ENCODE measurements at places on chromosomes 12 and 14.

GRCh38 chr12:127383281-127383680 lies 883.7 kb upstream of the TMEM132C start:
- no peak for DNase-seq

- no peak for DNase-seq
These were observed 60.7 kb downstream of the CCNK start for GRCh38 chr14:99541677-99542470.

GRCh38 chr12:95460105-95460504 lies 13.8 kb upstream of the METAP2 start:
- DNase-seq: no peak

- DNase-seq: no peak
These were observed 100.6 kb downstream of the DPF3 start for GRCh38 chr14:72793156-72793939.

- DNase-seq: no peak
These were observed 52.5 kb downstream of the KANSL2 start for GRCh38 chr12:48629541-48629940.

All from activated naive CD8-positive, alpha-beta T cell treated with anti-CD3 and anti-CD28 coated beads for 36 hours (primary cell).